ENCODE measurements at places on chromosomes 12 and 14.

DNA sequence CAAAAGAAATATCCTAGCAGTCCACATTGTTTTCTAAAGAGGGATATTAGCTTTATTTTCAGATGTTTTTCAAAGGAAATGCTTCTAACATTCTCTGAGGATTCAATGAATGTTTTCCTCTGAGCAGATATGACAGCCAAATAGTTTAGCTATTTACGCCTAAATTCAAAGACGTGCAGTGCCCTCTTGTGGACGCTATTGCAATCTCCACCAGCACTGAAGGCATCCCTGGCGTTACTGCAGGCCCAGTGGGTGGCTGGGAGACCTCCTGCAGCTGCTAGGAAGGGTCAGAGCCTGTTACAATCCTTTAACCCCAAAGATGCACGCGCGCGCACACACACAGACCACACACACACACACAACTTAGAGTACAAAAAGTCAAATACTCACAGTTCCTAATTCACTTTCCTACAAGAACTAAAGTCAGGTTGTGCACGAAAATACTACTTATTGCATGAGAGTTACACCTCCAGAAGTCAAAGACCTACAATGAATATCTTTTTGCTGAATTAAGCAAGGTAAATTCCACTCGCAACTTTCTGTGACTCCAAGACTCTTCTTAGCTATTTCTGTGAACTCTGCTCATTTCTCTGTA is 589.3 kb upstream of the TMEM132C start:
- DNase-seq: peak; percentile 92

- DNase-seq: no peak
Measured at GRCh38 chr12:129202109-129202814, 349.0 kb downstream of the GLT1D1 start.

DNA sequence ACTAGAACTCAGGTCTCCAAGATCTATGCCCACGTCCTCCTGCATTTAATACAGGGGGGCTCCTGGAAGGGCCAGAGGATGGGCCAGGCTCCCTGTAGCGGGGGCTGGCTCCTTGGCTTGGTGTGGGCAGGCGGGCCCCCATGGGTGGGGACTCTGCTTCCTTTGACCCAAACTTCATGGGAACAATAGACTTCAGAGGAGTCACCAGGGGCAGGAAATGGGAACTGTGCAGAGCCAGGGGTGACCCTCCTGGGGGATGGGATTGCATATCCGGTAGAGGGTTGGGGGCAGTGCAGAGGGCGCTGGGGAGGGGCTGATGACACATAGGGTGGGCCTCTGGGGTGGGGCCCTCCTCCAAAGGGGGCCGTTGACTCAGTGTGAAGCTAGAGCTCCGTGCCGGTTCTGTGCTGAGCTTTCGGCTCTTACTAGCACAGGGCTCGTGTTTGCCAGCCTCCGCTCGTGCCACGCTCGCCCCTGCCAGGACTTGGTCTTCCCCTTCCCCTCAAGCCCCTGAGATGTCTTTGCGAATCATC is 4.6 kb downstream of the TEAD4 start:
- DNase-seq: no peak

GRCh38 chr14:69582829-69583228 is 8.2 kb upstream of the CCDC177 start:
- DNase-seq: no peak

DNA sequence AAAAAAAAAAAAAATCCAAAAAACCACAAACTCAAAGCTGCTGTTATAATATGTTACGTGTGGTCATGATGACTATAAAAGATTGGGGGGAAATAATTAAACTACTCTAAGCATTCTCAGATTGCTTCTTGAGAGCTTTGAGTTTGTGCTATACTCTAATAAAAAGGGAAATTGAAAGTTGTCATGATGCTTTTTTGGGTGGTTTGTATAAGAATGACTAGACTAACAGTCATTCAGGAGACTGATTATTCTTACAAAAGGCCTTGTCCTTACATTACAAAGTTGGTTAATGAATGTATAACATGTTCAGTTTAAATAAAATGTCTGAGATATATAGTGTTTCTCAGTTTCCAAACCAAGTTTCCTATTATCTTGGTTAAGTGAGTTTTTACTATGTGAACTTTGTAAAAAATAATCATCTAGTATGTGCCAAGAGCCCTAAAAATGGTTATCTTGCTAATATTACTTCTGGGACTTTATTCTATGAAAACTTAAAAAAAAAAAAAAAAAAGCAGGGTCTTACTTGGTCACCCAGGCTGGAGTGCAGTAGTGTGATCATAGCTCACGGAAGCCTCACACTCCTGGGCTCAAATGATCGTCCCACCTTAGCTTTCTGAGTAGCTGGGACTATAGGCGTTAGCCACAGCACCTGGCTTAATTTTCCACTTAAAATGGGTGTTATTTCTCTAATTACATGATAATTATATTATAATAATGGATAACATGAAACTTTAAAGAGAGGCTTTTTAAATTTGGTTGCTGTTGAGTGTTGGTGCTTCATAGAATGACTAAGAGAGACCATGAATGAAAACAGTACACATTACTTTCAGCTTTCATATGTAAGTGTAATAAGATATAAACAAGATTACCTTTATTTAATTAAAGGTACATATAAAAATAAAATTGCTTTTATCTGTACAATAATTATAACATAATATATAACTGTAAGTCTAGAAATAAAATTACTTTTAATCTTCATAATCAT is 459.6 kb upstream of the RGS6 start:
- no peak for DNase-seq

- no peak for DNase-seq
Measured at GRCh38 chr14:94921882-94922585, 152.1 kb upstream of the GSC start.

- DNase-seq: no peak
Measured at GRCh38 chr14:96247031-96247430, 9.0 kb upstream of the BDKRB1 start.

DNA sequence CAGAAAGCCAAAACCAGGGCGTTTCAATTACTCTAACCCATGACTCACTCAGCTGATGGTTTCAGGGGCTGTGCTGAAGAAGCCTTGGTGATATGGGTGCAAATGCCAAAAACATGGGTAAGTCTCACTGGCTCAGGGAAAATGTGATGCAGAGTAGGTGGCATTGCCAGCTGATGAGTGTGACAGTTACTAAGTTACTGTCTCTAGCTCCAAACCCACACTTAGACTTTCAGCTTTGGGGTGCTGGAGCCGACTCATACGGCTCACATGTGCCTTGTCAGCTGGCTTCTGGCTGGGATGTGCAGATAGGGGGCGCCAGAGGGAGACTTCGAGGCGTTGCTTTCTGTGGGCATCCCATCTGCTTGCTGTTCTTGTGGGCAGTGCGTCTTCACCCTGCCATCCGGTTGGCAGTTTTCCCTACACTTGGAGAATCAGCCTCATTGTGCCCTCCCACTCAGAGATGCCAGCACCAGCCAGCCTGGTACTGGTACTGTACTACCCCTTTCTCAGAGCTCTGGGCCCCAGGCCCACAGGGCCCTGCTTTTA is 11.1 kb upstream of the KRT7 start:
- DNase-seq: no peak

GRCh38 chr14:90629471-90629870 is 186.8 kb downstream of the TTC7B start:
- DNase-seq: no peak

- no peak for DNase-seq
Measured at GRCh38 chr12:108646600-108647579, 13.2 kb upstream of the SELPLG start.

GRCh38 chr12:85029456-85029855 is 6.6 kb downstream of the TSPAN19 start:
- peak; percentile 55 for DNase-seq

DNA sequence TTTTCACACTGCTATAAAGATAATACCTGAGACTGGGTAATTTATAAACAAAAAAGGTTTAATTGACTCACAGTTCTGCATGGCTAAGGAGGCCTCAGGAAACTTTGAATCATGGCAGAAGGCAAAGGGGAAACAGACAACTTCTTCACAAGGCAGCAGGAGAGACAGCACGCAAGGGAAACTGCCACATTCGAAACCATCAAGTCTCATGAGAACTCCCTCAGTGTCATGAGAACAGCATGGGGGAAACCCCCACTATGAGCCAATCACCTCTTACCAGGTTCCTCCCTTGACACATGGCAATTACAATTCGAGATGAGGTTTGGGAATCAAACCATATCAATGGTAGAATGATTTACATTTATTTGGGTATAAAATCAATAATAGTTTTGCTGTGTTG is 558.5 kb downstream of the TMTC2 start:
- no peak for DNase-seq

GRCh38 chr12:47828008-47828975 is 8.6 kb upstream of the HDAC7 start:
- DNase-seq: no peak

- no peak for DNase-seq
Measured at GRCh38 chr12:102534899-102535298, 54.5 kb upstream of the IGF1 start.

DNA sequence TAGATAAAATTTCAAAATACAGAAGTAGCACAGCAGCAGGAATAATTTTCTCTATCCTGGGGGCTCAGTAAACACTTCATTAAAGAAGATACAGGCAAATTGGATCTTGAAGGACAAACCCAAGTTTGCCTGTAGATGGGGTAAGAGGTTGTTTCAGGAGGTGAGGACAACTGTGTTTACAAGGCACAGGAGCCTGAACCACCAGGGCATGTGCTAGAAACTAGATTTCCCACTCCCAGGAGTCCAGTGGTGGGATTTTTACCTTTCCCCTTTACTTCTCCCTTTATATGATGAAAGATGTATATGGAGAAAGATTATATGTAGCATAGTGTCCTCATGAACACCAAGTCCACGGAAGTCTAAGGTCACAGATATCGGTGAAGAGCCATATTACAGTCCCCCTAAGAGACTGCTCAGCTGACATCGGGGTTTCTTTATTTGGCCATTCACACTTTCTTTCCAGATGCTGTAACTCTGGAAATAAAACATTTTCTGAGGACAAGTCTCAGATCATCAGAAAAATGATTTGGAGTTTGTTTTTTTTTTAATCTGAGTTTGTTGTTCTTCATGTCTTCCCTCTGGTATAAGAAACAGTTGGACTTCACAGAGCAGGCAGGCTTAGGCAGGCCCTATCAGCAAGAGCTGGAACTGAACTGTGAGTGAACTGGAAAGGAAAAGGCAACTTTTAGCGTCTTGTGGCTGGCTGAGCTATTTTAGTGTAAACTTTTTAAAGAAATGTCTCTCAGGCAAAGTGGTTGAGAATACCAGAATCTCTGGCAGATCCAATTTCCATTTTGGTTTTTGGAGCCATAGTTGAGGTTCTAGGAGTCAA is 8.0 kb upstream of the EVL start:
- peak; percentile 39 for DNase-seq

All from cerebellar cortex (tissue), 1 donor.